Calu3 (cell line): ENCODE measurements at places on chromosomes 2 and 18.

GRCh38 chr2:38496927-38497669 is 105.6 kb downstream of the HNRNPLL start:
- no peak for DNase-seq

- DNase-seq, result no peak
These were observed 632.9 kb upstream of the CELF4 start for GRCh38 chr18:38198526-38198925.

DNA sequence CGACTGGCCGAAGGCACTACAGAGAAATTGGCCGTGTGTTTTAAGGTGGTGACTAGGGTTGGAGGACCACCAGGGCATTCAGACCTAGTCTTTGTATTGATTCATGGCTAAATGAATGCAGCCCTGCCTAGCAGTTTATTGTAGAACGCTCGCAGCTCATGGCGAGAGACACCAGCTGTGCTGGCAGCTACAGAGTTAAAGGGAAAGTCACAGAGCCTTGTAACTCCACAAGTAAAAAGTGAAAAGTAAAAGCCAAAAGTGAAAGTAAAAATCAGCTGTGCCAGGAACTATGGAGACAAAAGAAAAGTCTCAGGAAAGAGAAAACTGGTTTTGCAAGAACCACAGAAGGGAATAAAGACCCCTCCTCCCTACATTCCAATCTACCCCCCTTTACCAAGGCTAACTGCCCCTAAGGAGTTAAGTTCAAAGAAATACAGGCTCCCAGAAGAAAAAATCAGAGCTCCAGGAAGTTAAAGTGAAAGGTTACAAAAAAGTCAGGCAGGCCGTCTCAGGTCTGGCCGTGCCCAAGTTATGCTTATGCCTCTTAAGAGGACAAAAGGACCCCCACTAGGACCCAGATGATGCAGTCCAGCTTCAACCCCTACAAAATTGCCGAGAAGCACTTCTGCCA is 46.4 kb upstream of the SELENOI start:
- DNase-seq, result peak; percentile 35

- DNase-seq, result no peak
These were observed 481.9 kb downstream of the TMX3 start for GRCh38 chr18:68233018-68233417.

DNA sequence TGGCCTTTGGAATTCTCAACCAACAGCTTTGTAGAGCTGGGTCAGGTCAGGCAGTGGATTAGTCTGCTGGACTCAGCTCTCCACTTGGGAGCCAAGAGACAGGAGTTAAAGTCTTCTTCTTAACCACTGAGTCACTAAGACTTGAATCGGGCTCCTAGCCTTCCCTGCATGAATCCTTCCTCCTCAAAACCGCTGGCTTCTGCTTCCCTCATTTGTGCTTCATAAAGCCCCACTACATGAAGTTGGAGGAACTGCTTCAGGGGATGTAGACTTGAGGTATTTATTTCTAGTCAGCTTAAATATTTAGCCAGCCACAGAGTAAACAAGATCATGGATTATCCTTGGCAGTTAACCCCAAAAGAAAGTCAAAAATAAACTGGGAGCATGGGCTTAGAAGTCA is 536.3 kb upstream of the TNP1 start:
- DNase-seq, result no peak

GRCh38 chr2:71465356-71465755 is 12.0 kb downstream of the DYSF start:
- DNase-seq, result no peak

- no peak for DNase-seq
These were observed 176.7 kb upstream of the ST6GAL2 start for GRCh38 chr2:107062599-107063220.
